ENCODE measurements at places on chromosomes 5 and 9.

DNA sequence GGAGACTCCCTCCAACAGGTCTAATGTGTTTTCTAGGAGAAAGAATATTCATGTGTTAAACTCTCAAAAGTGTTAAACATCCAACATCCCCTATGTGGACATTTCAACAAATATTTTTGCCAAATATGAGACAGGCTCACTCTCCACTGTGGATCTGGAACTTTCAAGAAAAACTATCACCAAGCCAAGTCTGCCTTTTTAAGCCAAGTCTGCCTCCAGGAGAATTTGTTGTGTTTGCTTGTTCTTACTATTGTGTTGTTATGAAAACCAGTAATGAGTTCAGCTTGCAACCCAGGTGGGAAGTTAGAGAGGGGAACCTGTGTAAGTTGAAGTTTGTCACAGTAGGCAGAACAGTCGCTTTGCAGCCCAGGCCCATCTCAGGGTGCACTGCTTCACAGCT lies 228.1 kb downstream of the NFIB start:
- DNase-seq, result no peak
- no peaks in the 10 kb centered on the region for H3K4me1 ChIP-seq
- no peaks in the 10 kb centered on the region for H3K36me3 ChIP-seq
- no peak overlapping the region for H3K4me3 ChIP-seq

DNA sequence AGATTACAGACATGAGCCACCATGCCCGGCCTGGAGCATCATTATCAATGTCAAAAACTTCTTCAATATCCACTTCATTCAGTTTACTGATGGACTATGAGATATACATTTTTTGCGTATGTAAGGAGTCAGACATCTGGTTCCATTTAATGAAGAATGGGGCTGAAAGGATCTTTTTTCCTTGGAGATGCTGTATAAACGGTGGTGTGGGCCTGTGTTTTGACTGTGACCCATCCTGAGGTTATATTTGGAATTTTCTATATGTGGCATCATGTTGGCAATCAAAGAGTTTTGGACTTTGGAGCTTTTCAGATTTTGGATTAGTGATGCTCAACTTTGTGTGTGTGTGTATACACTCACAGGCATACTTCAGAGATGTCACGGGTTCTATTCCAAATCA lies 85.7 kb upstream of the FBXL17 start:
- H3K4me3 ChIP-seq, result no peak overlapping the region
- DNase-seq, result no peak
- H3K27me3 ChIP-seq, result peaks cover 13% of the 10 kb centered on the region

DNA sequence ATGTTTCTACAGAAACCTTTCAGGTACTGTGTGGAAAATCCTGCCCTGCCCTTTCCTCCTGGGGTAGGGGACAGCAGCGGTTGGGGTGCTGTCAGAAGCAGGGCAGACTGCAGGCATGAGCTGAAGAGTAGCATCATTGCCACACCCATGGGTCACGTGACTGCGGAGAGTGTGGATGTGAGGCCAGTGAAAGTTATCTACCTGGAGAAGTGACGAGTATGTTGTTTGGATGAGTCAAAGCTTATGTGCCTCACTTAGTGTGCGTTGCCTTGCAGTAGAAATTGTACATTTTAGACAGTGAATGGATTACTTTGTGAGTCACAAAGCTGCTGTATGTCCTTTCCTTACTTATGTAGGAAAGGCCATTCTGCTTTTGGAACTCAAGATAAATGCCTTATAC lies 21.7 kb upstream of the ACTBL2 start:
- no peak for DNase-seq
- H3K27ac ChIP-seq, result no peak overlapping the region
- H3K27me3 ChIP-seq, result no peaks in the 10 kb centered on the region

GRCh38 chr5:144275329-144275728 lies 104.7 kb downstream of the KCTD16 start:
- peaks cover 1% of the 10 kb centered on the region for H3K27me3 ChIP-seq
- no peak overlapping the region for H3K4me3 ChIP-seq
- no peak for DNase-seq

GRCh38 chr9:116154976-116155697 lies 1.5 kb downstream of the PAPPA start:
- peaks cover 83% of the 10 kb centered on the region for H3K27me3 ChIP-seq
- no peak for DNase-seq
- H3K4me1 ChIP-seq, result peaks cover 18% of the 10 kb centered on the region
- no peak overlapping the region for H3K4me3 ChIP-seq
- no peak overlapping the region for H3K27ac ChIP-seq
- no peaks in the 10 kb centered on the region for H3K36me3 ChIP-seq

GRCh38 chr5:168934169-168934568 lies 355.0 kb upstream of the PANK3 start:
- H3K4me1 ChIP-seq, result no peaks in the 10 kb centered on the region
- no peaks in the 10 kb centered on the region for H3K36me3 ChIP-seq
- no peak overlapping the region for H3K27ac ChIP-seq
- no peak for DNase-seq
- peaks cover 12% of the 10 kb centered on the region for H3K27me3 ChIP-seq

GRCh38 chr5:106658150-106658549 lies 1012.6 kb downstream of the EFNA5 start:
- no peaks in the 10 kb centered on the region for H3K27me3 ChIP-seq
- H3K36me3 ChIP-seq, result no peaks in the 10 kb centered on the region
- DNase-seq, result no peak
- H3K4me1 ChIP-seq, result no peaks in the 10 kb centered on the region
- no peak overlapping the region for H3K4me3 ChIP-seq
- H3K27ac ChIP-seq, result no peak overlapping the region

DNA sequence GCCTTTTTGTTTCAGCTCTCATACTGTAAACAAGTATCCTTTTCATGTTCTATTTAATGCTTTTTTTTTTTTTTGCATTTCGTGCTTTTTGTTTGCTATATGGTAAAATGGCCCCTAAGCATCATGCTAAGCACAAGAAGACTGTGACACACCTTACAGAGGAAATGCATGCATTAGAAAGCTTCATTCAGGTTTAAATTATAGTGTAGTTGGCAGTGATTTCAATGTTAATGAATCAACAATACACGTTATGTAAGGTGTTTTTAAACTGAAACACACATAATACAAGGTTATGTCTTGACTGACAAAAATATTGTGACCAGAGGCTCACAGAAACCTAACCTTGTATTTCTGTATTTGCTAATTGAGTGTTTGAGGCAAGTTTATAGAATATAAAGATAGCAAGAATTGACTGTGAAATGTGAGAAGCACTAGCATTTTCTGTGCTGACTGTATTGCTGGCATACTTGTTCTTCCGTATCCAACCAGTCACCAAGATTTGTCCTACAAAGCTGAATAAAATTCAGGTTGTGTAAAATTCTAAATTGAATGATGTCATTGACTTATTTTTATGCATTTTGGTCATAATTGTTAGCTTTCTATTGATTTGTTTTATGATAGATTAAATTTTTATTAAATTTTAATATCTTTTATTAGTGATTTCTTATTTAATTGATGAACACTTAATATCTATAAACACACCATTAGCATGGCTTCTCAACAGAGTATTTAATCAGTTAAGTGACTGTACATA lies 4.1 kb downstream of the CFAP95 start:
- H3K4me1 ChIP-seq, result peaks cover 32% of the 10 kb centered on the region
- DNase-seq, result no peak
- H3K36me3 ChIP-seq, result peaks cover 7% of the 10 kb centered on the region
- peaks cover 13% of the 10 kb centered on the region for H3K27me3 ChIP-seq

- peaks cover 4% of the 10 kb centered on the region for H3K27me3 ChIP-seq
- H3K4me1 ChIP-seq, result no peaks in the 10 kb centered on the region
- DNase-seq, result no peak
Observed at GRCh38 chr5:74274326-74274725, 366.2 kb downstream of the ENC1 start.

DNA sequence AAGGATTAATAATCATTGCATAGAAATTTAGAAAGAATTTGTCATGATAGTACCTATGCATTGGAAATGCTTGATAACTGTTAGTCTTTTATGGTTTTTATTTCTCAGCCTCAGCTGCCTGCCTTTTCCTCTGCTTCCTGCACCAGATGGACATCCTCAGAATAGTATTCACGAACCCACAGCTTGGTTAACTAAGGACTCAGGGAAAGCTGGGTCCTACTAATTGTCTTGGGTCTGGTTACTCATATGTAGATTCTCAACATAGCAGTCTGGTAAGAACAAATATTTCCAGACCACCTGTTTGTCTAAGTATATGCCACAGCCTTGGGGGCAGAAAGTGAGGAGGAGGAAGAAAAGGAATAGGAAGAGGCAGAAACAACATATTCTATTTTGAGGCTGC lies 464.5 kb upstream of the SMARCA2 start:
- H3K4me1 ChIP-seq, result no peaks in the 10 kb centered on the region
- H3K36me3 ChIP-seq, result no peaks in the 10 kb centered on the region

DNA sequence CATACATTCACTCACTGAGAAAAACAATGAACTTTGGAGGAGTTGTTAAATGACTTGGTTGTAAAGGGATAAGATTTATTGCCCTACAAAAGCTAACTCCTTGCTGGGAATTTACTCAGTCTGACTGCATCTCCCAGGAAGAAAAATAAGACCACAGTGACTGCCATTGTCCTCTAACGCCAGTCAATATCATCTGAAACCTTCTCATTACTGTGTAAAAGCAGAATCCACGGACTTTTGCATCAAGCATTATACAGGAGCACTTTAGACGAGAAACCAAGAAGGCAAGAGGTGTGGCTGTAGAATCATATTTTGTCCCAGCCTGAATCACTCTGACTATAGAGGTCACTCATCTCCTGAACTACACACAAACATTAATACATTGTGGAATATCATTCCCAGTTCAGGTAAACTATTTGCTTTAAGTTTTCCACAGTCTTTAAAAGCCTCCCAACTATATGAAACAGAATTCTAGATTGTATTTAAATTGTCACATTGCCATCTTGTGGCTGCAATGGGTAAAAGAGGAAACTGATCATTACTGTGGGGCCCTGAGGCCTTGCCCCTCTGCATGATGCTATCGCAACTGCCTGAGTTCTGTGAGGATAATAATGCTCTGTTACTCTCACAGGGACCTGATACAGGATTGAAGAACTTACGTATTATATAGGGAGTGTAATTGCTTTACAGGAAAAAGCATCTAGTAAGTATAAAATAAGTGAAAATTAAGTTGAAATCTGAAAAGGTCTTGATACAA lies 142.9 kb downstream of the SLCO4C1 start:
- no peaks in the 10 kb centered on the region for H3K36me3 ChIP-seq
- no peak overlapping the region for H3K4me3 ChIP-seq
- H3K27me3 ChIP-seq, result no peaks in the 10 kb centered on the region
- H3K27ac ChIP-seq, result no peak overlapping the region
- DNase-seq, result peak; percentile 1

GRCh38 chr5:42520203-42520602 lies 97.0 kb downstream of the GHR start:
- H3K36me3 ChIP-seq, result no peaks in the 10 kb centered on the region
- DNase-seq, result no peak
- H3K27me3 ChIP-seq, result peaks cover 4% of the 10 kb centered on the region
- H3K4me1 ChIP-seq, result peaks cover 3% of the 10 kb centered on the region
- no peak overlapping the region for H3K27ac ChIP-seq

GRCh38 chr9:110820381-110820780 lies 151.8 kb downstream of the MUSK start:
- H3K4me1 ChIP-seq, result no peaks in the 10 kb centered on the region
- no peaks in the 10 kb centered on the region for H3K36me3 ChIP-seq
- H3K4me3 ChIP-seq, result no peak overlapping the region
- H3K27me3 ChIP-seq, result no peaks in the 10 kb centered on the region
- DNase-seq, result no peak

DNA sequence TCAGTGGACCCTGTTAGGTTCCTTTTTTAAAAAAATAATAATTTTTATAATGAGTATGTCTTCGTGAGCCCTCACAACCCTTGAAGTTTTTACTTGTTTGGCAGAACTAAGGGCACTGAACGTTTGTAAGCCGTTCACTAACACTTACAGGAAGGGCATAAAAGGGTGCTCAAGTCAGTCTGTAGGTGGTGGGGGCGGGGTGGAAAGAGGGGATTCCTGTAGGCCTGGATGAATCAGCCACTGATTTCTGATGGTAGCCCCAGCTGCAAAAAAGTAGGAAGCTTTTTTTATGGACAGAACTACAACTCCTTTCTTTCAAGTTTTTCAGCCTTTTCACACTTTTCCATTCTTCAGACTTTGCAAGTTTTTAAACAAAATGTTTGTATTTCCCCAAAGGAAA lies 35.8 kb downstream of the PIK3R1 start:
- H3K4me1 ChIP-seq, result peaks cover 75% of the 10 kb centered on the region
- DNase-seq, result peak; percentile 44
- H3K36me3 ChIP-seq, result peaks cover 13% of the 10 kb centered on the region
- H3K4me3 ChIP-seq, result peak overlapping the region; percentile 14
- H3K27ac ChIP-seq, result peak overlapping the region; percentile 57

GRCh38 chr5:180136630-180137381 lies 65.2 kb upstream of the RNF130 start:
- H3K36me3 ChIP-seq, result no peaks in the 10 kb centered on the region
- H3K27me3 ChIP-seq, result peaks cover 3% of the 10 kb centered on the region
- peaks cover 10% of the 10 kb centered on the region for H3K4me1 ChIP-seq
- H3K4me3 ChIP-seq, result no peak overlapping the region
- no peak overlapping the region for H3K27ac ChIP-seq

- H3K4me3 ChIP-seq, result no peak overlapping the region
- H3K27me3 ChIP-seq, result no peaks in the 10 kb centered on the region
- H3K27ac ChIP-seq, result no peak overlapping the region
Observed at GRCh38 chr9:6829027-6829426, 71.3 kb downstream of the KDM4C start.

GRCh38 chr5:89878140-89879132 lies 531.1 kb downstream of the CETN3 start:
- H3K4me1 ChIP-seq, result no peaks in the 10 kb centered on the region
- H3K4me3 ChIP-seq, result no peak overlapping the region
- H3K27me3 ChIP-seq, result no peaks in the 10 kb centered on the region
- H3K27ac ChIP-seq, result no peak overlapping the region
- no peak for DNase-seq

DNA sequence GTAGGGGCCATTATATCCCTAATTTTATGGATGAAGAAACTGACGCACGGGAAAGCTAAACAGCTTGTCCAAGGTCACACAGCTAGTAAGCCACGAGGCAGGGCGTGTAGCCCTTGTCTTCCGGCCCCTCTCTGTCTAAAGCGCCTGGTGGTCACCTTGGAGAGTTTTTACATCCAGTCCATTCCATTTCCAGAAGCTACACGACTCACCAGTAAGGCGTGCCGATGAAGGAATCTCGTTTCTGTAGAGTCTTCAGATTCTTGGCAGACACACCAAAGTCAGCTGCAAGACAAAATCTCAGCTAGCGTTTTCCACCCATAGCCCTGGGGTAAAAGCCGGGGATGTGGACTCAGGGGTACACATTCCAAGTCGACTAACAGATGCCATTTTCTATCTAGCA lies 80.5 kb downstream of the STK10 start:
- no peak for DNase-seq
- peaks cover 40% of the 10 kb centered on the region for H3K36me3 ChIP-seq

DNA sequence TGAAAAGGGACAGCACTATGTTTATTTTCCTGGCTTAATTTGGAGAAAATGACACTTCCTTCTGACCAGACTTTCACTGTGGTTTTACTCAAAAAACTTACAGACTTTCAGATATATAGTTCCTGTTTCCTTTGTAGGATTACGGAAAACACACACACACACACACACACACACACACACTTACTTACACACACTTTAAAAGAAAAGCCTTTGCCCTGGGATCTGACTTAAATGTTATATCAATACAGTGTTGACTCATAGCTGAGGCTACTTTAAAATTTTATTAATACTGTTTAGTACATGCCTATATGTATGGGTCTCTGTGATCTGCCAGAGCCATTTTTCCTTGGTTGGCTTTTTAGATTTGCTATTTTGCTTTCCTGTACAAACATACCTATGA lies 758.3 kb downstream of the DNAH5 start:
- H3K4me1 ChIP-seq, result no peaks in the 10 kb centered on the region
- DNase-seq, result no peak
- H3K27ac ChIP-seq, result no peak overlapping the region
- no peaks in the 10 kb centered on the region for H3K36me3 ChIP-seq
